ENCODE measurements at places on chromosomes 11 and 22.

DNA sequence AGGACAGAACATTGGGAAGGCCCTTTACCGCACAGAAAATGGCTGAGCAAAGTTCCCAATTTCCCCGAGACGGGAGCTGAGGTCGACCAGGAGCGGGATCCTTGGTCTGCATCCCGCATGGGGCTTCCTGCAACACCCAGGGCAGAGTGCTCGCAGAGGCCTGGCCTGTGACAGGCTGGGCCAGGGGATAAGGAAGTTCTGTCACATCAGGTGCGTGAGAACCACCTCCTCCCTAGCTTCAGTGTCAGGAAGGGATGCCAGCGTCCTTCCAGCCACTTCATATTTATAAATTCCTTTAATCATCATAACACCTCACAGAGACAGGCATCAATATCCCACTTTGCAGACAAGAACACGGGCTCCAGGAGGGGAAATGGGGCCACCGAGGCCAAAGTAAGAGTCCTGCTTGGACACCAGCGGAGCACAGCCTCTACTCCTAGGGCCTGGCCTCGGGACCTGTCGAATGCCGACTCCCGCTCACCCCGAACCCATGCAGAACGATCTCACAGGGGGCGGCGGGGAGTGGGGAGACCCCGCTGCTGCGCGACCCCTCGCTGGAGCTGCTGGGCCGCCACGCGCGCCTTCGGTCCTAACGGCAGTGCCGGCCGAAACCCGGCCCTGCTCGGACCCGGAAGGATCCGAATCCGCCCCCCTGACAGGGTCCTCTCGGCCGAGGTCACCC lies 532 bp downstream of the BET1L start:
- no peak for DNase-seq

- no peak for DNase-seq
These were observed 140.0 kb downstream of the ADAMTS15 start for GRCh38 chr11:130588471-130588870.

- DNase-seq: no peak
These were observed 24.1 kb downstream of the SUN2 start for GRCh38 chr22:38731703-38732161.

DNA sequence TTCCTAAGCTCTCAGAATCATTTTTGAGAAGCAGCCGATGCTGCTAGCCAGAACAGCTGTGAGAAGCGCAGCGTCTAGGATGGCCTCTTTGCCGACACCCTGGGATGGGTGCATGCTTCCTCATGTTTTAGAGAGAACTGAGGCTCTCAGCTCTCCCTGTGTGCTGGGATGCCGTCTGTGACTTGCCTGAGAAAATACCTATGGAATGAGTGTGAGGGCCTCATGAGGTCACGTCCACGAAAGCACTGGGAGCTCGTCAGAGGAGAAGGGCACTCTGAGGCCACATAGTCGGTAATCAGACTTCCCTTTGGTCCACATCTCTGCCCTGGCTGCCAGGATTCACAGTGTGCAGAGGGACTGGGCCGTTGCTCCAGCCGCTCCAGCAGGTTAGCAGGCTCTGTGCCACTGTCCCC lies 54.7 kb downstream of the MICAL3 start:
- DNase-seq: peak; percentile 92

DNA sequence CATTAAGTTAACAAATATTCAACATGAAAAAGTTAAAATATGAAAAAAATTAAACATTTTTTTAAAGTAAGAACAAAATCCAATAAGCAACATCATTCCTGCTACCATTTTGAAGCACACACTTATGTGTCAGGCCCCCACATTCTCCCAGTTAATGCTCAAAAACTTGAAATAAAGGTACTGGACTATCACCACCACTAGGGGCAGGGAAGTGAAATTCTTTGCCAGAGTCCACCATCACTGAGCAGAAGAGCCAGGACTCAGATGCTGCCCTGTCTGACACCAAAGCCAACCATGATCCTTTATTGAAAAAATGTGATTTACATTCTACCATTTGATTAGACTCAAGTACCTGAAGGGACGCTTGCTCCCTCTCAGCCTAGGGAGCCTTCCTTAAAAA lies 39.1 kb downstream of the PITPNB start:
- DNase-seq: peak; percentile 57

GRCh38 chr11:60375316-60375715 lies 3.0 kb upstream of the MS4A7 start:
- no peak for DNase-seq

DNA sequence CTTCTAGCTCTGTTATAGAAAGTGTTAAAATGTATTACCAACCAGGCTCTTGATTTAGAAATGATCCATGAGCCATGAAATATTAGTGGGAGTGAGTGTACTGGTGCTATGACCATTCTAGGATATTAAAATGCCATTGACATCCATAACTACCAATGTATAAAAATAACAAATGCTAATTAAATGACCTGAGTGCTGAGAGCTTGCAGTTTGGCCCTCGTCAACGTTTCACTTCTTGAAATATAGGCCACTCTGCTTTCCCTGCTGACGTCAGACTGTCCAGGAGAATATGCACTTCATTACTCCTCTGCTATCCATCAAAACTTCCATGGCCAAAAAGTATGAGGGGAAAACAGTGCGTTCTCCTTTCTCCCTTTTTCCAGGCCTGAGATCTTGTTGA lies 563.1 kb downstream of the METTL15 start:
- DNase-seq: no peak

DNA sequence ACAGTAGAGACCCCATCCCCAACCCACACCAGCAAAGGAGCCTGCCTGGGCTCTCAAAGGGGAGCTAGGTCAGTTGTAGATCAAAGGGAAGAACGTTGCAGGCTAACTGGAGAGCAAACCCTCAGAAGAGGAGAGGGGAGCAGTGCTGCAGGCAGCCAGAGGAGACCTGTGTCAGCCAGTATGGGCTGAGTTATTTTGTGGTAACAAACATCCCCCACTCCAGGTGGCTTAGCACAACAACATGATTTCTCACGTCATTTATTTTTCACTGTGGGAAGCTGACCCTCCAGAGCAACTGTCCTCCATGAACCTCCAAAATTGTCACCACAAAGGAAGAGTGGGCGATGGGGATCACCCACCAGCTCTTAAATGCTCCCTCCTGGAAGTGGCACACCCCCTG lies 19.8 kb upstream of the SHANK2 start:
- DNase-seq: no peak

DNA sequence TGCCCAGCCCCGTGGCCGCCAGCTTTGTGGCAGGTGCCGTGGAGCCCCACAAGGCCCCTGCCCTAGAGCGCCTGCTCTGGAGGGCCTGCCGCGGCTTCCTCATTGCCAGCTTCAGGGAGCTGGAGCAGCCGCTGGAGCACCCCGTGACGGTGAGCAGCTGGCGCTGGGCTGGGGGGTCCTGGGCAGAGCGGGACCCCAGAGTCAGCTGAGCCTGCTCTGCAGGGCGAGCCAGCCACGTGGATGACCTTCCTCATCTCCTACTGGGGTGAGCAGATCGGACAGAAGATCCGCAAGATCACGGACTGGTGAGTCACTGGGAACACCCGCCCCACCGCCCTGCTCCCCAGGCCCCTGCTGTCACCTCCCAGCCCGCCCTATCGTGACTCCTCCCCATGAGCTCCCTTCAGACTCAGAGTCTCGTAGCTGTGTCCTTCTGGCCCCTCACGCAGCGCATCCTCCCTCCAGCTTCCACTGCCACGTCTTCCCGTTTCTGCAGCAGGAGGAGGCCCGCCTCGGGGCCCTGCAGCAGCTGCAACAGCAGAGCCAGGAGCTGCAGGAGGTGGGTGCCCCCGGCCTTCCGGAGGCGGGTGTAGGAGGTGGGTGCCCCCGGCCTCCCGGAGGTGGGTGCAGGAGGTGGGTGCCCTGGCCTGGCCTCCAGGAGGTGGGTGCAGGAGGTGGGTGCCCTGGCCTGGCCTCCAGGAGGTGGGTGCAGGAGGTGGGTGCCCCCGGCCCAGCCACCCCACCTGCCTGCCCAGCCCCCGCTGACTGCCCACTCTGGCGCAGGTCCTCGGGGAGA lies 4.7 kb downstream of the TCIRG1 start:
- peak; percentile 48 for DNase-seq

DNA sequence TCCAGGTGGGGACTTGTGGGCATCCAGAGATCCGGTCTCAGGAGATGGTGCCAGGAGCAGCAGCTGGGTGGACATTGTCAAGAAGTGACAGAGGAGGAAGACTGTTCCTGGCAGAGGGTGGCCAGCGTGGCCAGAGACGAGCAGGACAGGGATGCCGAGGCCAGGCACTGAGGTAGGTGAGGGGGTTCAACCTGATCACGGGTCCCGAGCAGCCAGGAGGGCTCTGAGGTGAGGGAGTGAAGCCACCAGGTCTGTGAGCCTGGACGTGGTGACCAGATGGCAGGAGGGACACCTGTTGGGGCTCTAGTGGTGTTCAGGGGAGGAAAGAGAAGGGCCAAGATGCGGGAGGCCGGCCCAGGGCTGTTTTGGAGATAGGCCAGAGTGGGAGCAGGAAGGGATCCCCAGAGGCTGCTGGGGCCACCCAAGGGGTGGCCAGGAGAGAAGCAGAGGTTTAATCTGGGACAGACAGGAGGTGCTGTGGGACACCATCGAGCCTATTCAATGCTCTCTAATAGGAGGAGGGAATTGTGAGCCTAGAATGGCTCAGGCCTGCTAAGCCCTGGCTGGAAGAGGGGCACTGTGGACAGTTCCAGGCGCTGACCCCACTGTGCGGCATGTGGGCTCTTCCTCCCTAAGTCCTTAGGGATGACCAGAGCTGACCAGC lies 6.3 kb downstream of the PPM1F start:
- DNase-seq: no peak

GRCh38 chr11:2707736-2708135 lies 7.9 kb upstream of the KCNQ1OT1 start:
- no peak for DNase-seq

DNA sequence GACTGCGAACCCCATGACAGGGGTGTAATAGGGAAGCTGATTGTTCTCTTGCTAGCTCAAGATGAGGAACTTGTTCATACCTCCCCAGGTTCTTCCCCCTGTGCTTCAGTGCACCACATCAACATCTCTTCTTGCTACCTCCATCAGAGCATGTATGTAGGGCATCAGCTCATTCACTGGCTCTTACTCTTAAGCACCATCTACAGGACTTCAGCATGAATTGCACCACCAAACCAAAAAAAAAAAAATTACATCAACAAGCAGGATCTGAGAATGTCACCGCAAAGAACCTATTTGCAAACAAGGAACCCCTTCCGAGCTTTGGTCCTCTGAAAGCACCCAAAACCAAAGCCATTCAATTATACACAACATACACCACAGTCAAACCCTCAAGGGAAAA lies 2226.5 kb upstream of the RAG2 start:
- no peak for DNase-seq

GRCh38 chr11:65551572-65552387 lies 6.4 kb downstream of the LTBP3 start:
- no peak for DNase-seq

DNA sequence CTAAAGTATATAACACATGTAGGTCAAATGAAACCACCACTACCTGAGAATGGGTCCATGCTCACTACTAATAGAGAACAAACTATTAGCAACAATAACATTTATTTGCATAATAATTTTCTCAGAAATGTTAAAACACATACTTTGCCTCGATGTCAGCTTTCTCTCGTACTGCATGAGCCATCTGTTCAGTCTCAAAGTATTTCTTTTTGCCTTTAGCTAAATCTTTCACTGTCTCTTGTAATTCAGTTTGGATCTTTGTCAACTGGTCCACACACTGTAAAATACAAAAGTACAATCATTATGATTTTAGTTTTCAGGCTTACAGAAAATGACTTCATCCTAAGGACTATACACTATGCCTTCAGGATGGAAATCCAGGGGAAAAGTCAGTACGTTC lies 153.3 kb downstream of the FCHSD2 start:
- no peak for DNase-seq

DNA sequence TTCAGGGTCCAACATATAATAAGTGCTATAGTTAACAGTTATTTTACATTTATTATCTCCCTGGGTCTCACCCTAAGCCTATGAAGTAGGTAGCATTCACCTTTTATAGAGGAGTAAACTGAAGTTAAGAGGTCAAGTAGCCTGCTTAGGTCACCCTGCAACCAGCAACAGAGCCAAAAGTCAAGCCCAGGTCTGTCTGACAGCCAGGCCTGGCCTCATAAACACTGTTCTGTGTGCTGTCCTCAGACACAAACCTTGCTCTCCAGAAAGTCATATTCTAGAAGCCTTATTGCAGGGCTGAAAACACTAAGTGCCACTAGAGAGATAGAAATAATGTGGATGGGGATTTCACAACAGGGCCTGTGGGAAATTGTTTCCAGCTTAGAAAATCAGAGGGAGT lies 59.3 kb downstream of the BDNF start:
- DNase-seq: no peak

- DNase-seq: no peak
These were observed 4.2 kb downstream of the HMOX1 start for GRCh38 chr22:35384975-35385588.

DNA sequence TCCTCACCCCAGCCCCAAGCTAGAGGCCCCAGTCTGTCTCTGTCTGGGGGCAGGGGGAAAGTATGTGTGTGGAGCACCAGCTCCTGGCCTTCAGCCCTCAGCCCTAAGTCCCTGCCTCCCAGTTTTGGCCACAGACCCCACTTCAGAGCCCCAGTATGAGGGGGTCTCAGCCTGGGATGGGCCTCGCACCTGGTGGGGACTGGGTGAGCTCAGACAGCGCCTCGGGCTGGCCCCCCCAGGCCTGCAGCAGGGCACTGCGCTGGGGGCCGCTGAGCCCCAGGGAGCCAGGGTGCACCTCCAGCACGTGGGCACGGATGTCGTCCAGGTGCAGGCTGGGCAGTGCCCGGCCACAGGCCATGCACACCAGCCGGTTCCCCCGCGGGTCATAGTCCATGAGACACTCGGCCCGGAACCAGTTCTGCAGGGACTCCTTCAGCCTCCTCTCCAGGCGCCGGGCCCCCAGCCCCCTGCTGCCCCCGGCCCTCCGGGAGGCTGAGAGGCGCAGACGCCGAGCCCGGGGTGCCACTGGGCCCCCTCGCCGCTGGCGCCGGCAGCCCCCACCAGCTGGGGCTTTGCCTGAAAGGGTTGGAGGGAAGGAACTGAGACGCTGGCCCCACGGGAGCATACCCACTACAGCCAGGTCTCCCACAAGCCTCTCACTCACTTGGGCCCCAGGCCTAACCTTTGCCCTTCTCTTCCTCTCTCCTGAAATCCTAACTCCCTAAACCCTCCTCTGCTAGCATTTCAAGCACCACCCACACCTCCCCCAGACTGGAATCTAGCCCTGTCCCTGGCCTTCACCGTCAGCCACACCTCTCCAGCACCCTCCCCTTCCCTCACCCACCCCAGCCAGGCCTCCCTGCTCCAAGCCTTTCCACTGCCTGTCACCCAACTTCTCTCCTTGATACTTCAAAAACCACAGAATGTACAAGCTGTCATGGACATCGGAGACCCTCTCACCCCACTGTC lies 3.6 kb downstream of the ZFTA start:
- no peak for DNase-seq

DNA sequence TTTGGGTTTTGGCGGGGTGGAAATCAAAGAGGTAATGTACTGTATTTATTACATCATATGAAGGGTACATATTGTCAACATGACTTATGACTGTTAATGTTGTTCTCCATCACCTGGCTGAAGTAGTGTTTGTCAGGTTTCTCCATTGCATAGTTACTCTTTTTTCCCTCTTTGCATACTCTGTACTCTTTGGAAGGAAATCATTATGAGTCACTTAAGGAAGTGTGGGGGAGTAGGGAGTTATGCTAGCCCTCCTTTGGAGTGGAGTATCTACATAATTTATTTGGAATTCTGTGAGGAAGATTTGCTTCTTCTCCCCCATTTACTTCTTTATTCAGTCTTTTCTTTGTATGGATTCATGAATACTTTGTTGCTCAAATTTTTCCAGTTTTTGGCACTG lies 3.6 kb upstream of the PGR start:
- DNase-seq: no peak

GRCh38 chr11:99781074-99781473 lies 760.3 kb downstream of the CNTN5 start:
- no peak for DNase-seq

All from fibroblast of skin of right quadriceps (primary cell).